ENCODE measurements at places on chromosomes 1 and 21.

- peak; percentile 57 for DNase-seq
Observed at GRCh38 chr1:85465099-85465785, at the start of gene DDAH1. Gene DDAH1, minus strand, starts transcription at chr1:85465159. Its CDS starts 114 bp downstream, at chr1:85465045.

DNA sequence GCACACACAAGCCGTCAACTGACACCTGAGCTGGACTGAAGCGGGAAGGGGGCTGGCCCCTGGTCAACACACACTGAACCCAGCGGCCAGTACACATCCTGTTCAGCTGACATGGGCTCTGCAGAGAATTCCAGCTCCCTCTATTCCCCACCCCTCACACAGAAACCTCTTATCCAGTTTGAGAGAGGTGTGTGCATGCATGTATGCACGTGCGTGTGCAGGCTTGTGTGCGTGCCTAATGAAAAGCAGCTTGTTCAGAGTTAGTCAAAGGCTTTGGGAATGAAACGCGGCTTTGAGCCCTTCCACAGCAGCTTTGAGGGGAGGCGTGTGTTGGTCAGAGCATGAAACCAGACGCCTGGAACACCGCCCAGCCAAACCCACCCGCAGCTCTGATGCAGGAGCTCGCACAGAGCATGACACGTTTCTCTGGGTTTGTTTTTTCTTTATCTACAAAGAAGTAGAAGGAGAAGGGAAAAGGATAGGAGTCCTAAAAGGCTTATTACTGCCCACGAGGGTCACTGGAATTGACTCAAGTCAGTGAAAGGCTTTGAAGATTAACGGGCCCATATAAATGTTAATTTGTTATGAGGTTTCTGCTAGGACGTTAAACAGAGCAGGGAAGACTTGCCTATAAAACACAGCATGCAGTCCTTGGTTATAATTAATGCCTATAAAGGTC, 184.2 kb downstream of the ETS2 start:
- DNase-seq = no peak

DNA sequence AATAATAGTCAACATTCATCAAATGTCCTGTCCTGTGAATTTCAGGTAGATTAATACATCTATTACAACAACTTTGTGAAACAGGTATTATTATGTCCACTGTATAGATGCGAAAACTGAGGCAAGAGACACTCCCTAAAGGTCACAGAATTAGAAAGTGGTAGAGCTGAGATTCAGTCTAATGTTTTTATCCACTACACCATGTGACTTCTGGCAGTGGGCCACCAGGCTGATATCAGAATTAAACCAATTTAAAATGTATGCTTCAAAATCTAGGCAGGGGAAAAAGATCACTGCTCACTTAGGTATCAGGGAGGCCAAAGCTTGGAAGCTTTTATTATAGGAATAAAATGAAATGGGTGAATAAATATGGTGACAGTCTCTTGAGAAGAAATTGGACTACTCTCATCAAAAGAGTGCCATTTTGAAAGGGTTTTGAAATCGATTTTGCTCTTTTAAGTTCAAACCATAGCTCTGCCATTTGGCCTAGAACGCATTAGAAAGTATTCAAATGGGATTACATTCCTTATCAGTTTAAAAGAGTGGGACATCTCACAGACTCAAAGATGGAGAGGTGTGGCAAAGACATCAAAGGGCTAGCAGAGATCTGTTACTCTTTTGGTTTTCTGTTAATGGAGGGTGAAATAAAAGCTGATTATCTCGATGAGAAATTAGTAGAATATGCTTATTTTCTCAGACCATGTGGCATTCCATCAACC, 1.9 kb downstream of the DDAH1 start:
- no peak for DNase-seq

DNA sequence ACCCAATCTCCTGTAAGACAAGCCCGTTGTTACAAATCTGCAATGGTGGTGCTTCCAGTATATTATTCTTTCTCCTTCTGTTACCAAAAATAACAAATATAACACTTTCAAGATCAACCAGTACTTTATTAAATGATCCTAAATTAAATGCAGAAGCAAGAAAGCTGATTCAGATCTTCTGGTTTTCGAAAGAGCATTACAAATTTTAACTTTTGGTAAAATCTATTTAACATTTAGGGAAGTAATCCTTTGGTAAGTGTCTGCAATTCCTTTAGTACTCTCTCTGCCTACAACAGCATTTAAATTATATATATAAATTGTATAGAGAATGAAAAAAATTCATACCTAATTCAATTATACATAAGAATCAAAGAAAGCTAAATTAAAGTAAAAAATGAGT, 198.6 kb upstream of the HMCN1 start:
- no peak for DNase-seq

GRCh38 chr1:244211559-244211944, 160.5 kb downstream of the ZBTB18 start:
- no peak for DNase-seq

- DNase-seq = peak; percentile 34
Observed at GRCh38 chr1:167171286-167171929, 49.3 kb upstream of the POU2F1 start.

DNA sequence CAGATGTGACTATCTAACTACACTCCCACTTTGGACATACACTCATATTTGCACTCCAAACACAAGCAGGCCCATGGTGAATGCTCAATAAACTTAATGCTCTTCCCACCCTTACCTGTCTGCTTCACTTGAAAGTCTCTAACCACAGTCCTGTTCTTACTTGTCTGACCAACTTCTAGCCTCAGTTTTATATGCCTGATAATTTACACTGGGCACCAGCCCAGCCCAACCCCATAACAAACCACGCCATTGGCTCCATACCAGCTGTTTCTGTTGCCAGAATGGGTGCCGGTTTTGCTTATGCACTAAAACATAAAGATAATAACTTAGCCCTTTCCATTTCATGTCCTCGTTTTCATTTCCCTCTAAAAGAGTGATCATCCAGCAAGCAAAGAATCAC, 395.4 kb downstream of the NTNG1 start:
- no peak for DNase-seq

GRCh38 chr1:88595355-88596002, 88.6 kb upstream of the PKN2 start:
- no peak for DNase-seq

- no peak for DNase-seq
Observed at GRCh38 chr1:6441586-6441985, 17.0 kb downstream of the ESPN start.

DNA sequence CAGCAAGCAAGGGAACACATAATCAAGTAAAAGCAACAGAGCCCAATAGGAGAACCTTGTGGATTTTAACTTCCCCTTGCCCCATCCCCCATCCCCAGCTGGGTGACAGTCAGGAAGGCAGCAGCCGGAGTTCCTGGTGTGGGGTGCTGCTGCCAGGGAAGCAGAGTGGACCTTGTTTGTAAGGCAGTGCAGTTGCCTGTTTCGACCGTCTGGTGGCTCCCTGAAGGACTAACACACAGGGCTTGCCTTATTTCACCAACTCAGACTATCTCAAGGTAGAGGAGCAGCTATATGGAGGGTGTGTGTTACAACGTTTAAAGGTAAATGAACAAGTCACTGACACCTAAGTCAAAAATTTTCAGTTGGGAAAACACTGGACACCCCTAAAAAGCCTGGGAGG, 6.6 kb downstream of the KRTAP10-8 start:
- DNase-seq = no peak

GRCh38 chr1:160827418-160827817, 31.4 kb downstream of the LY9 start:
- no peak for DNase-seq

GRCh38 chr1:198699167-198700015, 60.6 kb downstream of the PTPRC start:
- DNase-seq = peak; percentile 17

- no peak for DNase-seq
Observed at GRCh38 chr1:15945011-15945831, 30.7 kb downstream of the ZBTB17 start.

- no peak for DNase-seq
Observed at GRCh38 chr1:119159111-119159510, 18.7 kb upstream of the WARS2 start.

DNA sequence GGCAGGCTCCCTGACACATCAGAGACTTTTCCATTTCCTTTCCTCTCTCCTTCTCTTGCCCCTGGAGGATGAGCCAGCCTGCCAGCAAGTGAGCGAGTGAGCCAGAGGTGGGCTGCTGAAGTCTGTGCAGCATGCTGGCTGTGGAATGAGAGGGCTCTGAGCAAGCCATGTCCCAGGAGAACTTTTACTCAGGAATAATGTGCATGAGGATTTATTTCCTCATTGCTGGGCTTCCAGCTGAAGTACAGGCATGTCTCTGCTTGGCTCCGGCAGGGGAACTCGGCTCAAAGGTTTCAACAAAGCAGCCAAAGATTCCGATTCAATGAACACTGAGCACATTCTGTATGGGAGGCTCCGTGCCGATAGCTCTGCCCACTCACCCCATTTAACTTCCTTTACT, 43.7 kb downstream of the UBIAD1 start:
- DNase-seq = peak; percentile 24

DNA sequence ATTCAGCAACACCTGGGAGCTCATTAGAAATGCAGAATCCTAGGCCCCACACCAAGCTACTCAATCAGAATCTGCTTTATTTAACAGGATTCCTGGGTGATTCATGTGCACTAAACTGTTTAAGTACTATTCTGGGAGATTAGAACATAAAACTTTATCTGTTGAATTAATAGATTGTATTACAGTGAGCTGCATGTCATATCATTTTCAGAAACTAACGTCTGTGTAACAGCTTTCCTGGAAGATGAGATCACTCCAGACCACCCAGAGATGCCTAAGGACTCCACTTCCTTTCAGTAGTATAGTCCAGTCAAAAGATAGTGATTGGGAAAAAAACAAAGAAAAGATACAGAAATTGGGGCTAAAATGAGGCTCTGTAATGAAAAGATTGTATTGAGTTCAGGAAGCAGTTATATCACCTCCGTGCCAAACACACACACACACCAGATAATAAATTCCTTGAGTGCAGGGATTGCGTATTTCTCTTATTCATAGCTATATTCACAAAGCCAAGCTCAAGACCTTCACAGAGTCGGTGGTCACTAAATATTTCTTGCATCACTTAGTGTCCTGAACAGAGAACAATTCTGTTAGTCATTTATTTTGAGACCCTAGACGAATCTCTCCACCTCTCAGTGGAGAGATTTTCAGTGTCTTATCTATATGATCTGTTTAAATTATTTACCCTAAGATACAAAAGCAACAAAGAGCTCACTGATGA, 178.2 kb downstream of the DSCAM start:
- DNase-seq = no peak

- no peak for DNase-seq
Observed at GRCh38 chr1:111552587-111552986, 49.2 kb upstream of the ADORA3 start.

DNA sequence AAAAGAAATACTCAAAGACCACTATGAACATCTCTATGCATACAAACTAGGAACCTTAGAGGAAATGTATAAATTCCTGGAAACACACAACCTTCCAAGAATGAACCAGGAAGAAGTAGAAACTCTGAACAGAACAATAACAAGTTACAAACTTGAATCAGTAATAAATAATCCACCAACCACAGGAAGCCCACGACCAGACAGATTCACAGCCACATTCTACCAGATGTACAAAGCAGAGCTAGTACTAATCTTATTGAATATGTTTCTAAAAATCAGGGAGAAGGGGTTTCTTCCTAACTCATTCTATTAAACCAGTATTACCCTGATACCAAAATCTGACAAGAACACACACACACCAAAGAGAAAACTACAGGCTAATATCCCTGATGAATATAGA, 263.8 kb downstream of the NCAM2 start:
- no peak for DNase-seq

GRCh38 chr1:178461104-178461503, 35.7 kb downstream of the CLEC20A start:
- DNase-seq = no peak

- no peak for DNase-seq
Observed at GRCh38 chr21:36741506-36741905, 42.6 kb downstream of the SIM2 start.

DNA sequence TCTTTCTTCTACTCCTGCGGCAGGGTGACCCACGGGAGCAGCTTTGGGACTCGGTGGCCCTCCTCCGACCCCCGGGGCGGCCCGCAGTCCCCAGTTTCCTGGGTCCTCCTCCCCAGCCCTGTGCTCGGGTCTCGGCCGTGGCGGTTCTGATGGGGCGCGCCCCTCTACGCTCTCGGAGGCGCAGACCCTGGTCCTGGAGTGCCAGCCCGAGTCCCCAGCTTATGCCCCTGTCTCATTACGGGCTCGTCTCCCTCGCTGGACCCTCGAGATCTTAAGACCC, 430 bp downstream of the BTG2 start:
- no peak for DNase-seq

- DNase-seq = no peak
Observed at GRCh38 chr1:111672331-111672730, 52.7 kb downstream of the RAP1A start.

- DNase-seq = no peak
Observed at GRCh38 chr1:55170426-55170825, 44.7 kb downstream of the USP24 start.

DNA sequence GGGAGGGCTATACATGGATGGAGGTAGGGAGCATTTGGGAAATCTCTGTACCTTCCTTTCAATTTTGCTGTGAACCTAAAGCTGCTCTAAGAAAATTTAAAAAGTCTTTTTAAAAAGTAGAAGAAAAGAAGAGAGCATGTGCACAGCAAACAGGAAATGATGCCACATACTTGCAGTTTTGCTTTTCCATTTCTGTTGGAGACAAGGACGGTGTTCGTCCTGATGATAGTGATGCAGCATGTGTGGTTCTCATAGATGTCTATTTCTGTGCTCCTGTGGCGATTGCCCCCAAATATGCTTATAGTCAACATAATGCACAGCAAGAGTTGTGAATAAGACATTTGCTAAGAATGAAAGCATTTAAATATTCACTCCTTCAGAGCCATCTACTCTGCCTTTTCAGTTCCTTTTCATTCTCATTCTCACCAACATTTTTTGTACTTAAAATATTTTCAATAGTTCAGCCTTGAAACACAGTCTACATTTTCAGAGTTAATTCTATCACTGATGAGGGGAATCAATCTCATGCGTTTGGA, 66.6 kb downstream of the LRRC8C start:
- DNase-seq = no peak

DNA sequence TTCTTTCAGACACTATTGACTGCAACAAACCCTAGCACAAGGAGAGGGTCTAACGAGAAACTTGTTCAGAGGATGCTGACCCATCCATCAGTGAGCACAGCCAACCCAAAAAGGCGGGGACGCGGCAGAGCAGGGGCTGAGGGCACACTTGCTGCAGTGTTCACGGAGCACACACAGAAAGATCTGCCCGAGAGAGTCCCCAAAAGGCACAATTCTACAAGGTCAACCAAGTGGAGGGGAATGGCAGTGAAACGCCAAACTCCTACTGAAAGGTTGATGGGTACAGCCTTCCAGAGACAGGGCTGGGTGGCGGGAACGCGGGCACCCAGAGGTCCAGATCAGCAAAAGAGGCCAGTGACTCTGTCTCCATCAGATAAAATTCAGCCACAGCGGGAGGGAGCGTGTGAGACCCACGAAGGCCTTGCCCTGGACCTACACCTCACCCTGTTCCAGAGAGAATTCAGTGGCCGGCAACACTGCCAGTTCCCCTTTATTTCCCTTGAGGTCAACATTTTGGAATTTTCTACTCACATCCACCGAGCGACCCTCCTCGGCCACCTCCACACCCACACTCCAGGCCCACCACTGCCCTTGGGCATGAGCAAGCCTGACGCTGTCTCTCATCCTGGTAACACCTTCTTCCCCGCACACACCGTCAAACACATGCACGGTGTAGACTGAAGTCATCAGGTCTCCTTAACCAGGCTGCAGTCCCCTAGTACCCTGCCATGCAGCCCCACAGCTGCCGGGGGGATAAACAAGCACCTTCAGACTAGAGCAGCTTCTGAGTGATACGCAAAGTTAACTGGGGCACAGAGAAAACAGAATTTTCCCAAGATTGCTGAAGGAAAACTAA, 5.5 kb downstream of the GNG4 start:
- no peak for DNase-seq

Data from putamen (tissue), 1 donor.